ENCODE measurements at places on chromosomes 5 and 9. TPM values are rescaled to one million over a fixed set of nuclear protein-coding genes. Genes with fewer than 3 reads are reported as not detected.

ORM2 gene
- total RNA-seq = not detected

GRCh38 chr5:103235891-103236290 lies 22.7 kb upstream of the MACIR start:
- DNase-seq = no peak

DNA sequence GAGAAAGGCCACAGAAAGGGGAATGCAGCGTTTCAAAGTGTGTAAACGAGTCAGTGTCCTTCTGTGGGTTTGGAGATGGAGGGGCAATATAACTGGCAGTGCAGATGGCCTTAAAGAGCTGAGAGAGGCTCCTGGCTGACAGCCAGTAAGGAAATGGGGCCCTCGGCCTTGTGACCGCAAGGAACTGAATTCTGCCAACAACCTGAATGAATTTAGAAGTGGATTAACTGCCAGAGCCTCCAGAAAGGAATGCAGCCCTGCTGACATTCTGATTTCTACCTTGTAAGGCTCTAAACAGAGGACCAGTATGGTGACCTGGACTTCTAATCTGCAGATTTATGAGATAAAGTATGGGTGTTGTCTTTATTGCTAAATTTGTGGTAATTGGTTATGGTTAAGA lies 17.5 kb upstream of the NREP start:
- no peak for DNase-seq

GRCh38 chr5:102715082-102715807 lies 39.9 kb upstream of the PAM start:
- no peak for DNase-seq

DNA sequence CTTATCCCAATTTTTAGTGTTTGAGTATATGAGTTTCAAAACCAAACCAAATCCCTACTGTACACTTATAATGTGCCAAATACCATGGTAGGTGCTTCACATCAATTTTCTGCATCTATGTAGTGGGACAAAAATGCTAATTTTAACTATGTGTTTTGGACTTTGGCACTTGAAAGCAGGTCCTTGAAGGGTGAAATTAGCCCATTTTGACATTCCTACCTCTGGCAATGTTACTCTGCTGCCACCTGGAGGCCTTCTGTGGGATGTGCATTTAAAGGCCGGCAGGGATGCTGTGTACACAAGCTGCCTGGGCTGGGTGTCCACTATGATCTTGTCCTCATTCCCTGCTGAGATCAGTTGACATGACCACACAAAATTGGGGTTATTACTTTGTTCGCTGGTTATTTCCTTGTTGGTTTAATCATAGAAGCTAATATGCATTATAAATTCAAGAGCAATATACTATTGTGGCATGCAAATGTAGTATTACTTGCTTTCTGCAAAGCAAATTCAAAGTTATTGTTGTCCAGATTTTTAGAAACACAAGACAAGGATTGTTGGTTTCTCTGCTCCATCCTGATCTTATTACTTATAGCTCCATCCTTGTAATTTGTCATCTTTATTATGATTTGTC lies 166.8 kb downstream of the ARHGEF28 start:
- DNase-seq = peak; percentile 73

DNA sequence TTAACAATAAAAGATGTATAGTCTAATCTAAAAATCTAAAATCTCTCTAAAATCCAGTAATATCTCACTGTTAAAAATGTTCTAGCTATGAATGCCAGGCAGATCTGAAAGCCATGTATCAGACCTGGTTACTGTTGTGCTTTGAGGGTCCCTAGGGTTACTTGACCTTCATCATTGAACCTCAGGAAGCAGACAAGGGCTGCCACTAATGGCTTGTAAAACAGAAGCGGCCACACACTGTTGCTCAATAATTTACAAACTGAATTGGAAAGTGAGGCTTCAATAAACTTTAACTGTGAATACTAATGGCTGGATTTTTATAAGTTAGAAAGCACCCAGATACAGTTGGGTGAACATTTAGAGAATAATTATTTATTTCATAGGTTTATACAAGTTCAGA lies 198.0 kb upstream of the RPS23 start:
- DNase-seq = no peak

PLAC8L1 gene
- total RNA-seq = not detected

DNA sequence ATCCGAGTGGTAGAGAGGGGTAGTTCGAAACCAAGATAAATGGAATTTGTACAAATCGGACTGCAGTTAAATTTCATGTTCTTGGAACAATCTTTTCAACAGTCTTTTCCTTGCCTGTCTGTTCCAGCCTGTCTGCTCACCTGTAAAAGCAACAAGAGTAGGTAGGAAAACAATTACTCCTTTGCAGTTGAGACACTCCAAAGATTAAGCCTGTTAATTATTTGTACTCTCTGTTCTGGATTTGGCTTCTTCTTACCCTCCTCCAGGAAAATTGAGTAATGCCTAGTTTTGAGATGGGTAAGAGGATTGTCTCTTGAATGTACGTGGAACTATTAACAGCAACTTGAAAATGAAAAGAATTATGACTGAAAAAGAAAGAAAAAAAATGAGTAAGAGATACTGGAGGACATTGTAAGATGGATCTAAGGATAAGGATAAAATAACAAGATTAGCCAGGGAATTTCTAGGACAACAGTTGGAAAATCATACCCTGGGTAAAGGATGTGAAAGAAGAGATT lies 24.3 kb downstream of the SPAAR start:
- no peak for DNase-seq

- DNase-seq = no peak
Measured at GRCh38 chr9:117775591-117775990, 71.4 kb downstream of the TLR4 start.

IL3 gene
- not detected for total RNA-seq

BARHL1 gene
- not detected for total RNA-seq

ANKRD18B gene
- 0.19 TPM for total RNA-seq

FBXO4 gene
- 7.2 TPM for total RNA-seq

SLC25A2 gene
- not detected for total RNA-seq

GRCh38 chr9:107486674-107487520 lies 2.7 kb downstream of the KLF4 start:
- DNase-seq = peak; percentile 8

GRCh38 chr9:31702957-31703356 lies 681.5 kb upstream of the ACO1 start:
- DNase-seq = no peak

ZFR gene
- 58.0 TPM for total RNA-seq

DNA sequence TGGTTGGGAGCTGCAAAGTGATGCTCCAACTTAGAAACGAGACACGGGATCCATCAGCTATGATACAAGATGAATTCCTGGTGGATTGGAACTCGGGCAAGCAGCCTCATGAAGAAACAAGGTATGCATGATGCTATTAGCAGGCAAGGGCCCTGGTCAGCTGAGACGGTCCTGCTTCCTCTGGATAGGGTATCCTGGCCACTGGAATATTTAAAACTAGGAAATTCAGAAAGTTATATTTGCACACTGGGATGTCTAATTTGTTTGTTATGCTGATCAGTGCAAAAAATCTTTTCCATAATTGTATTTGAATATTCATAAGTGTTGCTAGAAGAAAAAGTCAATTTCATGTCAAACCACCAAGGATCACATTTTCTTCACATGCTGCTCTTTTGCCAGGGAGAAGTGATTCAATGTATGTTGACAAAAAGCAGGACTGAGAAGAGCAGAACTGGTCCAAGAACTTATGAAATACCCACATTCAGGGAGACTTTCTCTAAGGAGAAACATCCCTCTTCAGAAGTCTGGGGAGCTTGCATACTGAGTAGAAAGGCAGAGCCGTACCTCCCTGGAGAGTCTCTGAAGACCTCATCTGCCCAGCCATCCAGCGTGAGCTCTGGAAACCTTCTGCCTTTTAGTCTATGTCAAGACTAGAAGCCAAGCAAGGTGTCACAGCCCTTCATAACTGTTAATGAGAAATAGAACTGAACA lies 6.7 kb upstream of the NXNL2 start:
- DNase-seq = no peak

- DNase-seq = no peak
Measured at GRCh38 chr5:95892784-95893354, 68.8 kb downstream of the ELL2 start.
